ENCODE measurements at places on chromosomes 7 and 10.
A peak's percentile ranks its signal among the peaks of the same experiment; 100 is the strongest.

DNA sequence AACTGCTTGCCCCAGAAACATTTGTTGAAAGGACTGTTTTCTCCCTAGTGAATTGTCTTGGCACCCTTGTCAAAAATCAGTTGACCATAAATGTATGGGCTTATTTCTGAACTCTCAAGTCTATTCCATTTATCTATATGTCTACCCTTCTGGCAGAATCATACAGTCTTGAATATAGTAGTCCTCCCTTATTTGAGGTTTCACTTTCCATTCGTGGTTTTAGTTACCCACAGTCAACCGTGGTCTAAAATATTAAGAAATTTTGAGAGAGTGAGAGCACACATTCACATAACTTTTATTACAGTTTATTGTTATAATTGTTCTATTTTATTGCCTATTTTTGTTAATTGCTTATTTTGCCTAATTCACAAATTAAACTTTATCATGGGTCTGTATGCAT lies 17.4 kb upstream of the CEP41 start:
- DNase-seq, result peak; percentile 47

- peak; percentile 34 for DNase-seq
Observed at GRCh38 chr7:45915606-45916005, 5.5 kb downstream of the IGFBP3 start.

- no peak for DNase-seq
Observed at GRCh38 chr10:125878957-125879835, 1.9 kb downstream of the DHX32 start.

GRCh38 chr7:154953006-154953684 lies 49.8 kb downstream of the PAXIP1 start:
- peak; percentile 78 for DNase-seq

DNA sequence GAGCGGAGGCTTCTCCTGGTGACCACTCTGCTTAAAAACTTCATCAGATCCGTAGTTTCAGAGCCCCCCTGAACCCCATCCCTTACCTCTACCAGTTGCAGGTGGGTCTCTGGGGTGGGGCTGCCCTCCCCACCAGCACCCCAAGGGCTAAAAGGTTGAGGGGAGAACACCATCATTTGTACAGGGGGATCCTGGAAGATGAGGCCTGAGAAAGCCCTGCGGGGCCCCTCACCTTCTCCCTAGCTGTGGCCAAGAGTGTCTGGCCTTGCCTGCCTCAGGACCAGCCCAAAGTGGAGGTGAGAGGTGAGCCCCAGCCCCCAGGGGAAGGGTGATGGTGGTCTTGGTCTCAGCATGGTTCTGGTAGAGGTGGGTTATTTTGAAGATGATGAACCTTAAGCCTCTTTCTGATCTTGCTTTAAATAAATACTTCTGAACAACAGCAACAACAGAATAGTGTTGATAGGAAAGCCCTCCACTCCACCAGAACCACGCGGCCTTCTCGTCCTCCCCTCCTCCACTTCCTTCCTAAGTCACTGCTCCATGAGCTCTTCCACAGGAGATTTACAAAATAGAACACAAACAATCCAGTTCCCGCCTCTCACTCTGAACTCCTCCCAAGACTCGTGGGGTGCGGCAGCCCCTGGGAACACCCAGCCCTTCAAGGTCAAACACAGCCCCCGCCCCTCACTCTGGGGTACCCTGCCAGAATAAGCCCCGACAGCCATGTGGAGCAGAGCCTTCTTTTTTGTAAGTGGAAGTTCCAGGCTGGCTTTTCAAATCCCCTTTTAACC lies 169.1 kb downstream of the EGFR start:
- no peak for DNase-seq

DNA sequence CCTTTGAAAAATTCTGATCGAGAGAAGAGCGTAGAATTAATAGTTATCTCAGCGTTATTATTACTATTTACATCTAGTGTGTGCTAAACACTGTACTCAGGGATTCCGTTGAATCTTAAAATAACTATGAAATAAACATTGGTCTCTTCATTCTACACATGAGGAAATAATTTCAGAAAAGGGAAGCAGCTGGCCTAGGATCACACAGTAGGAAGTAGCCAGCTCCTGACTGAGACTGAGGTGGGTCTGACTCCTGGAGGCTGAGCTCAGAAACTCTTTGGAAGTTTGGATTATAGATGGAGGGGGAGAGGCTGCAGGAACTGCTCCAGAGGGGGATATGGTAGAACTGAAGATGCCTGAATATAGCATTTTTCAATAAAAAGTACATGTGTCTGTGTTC lies 183.9 kb upstream of the WDR11 start:
- peak; percentile 55 for DNase-seq

- DNase-seq, result no peak
Observed at GRCh38 chr10:97608991-97609561, 19.6 kb downstream of the C10orf62 start.

DNA sequence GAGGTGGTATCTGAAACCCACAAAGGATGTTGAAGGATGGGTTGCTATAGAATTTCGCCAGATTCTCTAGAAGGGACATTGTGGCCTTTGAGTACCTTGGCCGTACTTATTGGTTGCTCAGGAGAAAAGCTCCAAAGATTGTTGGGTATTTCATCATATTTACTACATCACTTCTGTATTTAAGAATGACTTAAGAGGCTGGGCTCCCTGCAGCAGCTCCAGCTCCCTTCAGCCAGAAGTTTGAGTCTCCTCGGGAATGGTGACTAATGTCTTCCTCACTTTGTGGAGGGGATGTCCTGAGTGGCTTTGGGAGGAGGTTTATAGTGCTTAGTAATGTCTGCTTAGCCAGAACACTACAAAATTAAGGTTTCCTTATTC lies 18.1 kb downstream of the MINDY4 start:
- DNase-seq, result peak; percentile 87

- DNase-seq, result no peak
Observed at GRCh38 chr10:104037261-104037951, 48.3 kb downstream of the COL17A1 start.

- DNase-seq, result no peak
Observed at GRCh38 chr7:114426824-114427223, 12.2 kb downstream of the FOXP2 start.

DNA sequence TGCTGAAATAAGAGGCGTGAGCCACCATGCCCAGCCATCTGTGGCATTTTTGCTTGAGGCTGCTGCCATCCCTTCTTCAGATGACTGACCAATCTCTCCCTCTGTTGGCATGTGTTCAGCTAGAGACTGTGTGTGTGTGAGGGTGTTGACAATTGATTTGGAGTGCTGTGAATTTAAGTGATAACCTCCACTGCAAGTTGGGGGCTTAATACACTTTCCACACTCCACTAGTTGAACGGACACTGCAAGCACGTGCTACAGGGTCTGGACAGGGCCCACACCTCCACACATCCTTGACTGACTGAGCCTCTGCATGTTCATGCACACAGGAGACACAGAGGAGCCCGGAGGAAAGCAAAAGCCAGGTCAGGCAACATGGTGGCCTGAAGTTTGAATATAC lies 51.3 kb downstream of the BRAF start:
- no peak for DNase-seq

GRCh38 chr7:155843426-155844018 lies 31.3 kb upstream of the SHH start:
- DNase-seq, result no peak

DNA sequence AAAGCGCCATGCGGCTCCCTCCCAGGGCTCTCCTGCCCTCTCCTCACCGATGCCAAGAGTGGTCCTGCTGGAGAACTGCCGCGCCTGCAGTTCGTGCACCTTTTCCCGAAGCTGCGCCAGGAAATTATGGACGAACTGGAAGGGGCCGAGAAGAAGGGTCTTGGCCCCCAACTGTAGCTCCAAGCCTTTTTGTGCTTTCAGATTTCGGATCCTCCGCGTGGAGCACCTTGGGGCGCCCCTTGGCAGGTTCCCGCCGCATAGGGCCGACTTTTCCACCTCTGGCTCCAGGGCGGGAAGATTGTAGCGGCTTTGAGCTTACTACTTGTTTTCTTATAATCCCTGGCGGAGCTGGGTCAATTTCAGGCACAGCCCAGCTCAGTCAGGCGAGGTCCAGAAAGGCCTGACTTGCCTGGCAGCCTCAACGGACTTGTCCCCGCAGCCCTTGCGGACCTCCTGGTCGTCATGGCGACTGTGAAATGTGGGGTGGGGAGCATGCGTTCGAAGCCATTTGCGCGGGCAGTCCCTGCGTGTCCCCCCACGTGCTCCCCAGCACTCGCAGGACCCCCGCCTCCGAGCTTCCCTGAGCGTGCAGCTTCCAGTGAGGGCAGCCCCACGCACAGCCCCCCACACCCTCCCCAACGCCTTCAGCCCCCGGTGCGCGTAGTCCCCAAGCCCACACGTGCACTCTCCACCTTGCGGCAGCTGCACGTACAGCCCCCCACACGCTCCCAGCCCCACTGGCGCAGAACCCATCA lies 129.9 kb downstream of the KBTBD2 start:
- DNase-seq, result peak; percentile 2

DNA sequence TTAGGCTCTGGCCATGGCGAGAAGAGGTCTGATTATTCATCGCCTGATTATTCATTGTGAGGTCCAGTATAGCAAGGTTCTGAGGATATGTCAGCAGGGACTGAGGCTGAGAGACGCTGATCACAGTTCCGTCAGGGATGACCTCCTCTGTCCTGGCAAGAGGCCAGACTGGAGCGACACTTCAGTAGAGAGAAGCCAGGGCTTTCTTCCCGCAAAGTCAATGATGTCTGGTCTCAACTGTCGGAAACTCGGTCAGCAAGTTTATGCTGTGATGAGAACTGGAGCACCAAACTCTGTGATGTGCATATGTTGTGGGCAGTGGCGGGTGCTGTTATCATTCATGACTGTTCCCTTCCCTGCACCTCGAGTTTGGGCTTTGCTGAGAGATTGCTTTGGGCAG lies 29.0 kb upstream of the GNA12 start:
- DNase-seq, result no peak

DNA sequence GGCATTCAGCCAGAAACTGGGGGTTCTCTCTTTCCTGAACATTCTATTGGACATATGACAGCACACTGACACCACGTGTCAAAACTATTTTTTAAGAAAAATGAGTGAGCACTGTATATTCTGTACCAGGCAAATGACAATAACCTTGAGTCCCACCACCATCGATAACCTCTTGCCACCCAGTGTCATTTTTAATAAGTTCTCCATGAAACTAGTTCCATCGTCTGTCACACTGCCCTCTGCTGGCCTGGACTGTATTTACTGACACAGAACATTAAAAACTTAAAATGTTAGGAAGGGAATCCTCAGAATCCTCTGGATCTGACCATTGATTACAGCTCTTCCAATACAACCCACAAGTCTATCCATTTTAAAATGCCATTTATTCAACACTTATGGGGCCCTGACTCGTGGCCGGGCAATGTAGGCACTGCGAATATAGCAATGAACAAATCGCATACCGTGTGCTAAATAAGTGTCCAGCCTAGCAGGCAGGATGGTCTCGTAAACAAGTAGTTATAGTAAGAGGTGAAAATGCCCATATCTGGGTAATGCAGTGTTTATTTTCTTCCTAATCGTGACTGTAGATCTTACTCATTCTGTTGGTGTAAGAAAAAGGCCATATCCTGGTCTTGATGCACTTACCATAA lies 35.9 kb upstream of the CACNB2 start:
- DNase-seq, result peak; percentile 82

- peak; percentile 62 for DNase-seq
Observed at GRCh38 chr7:152512706-152513105, 76.9 kb upstream of the KMT2C start.

DNA sequence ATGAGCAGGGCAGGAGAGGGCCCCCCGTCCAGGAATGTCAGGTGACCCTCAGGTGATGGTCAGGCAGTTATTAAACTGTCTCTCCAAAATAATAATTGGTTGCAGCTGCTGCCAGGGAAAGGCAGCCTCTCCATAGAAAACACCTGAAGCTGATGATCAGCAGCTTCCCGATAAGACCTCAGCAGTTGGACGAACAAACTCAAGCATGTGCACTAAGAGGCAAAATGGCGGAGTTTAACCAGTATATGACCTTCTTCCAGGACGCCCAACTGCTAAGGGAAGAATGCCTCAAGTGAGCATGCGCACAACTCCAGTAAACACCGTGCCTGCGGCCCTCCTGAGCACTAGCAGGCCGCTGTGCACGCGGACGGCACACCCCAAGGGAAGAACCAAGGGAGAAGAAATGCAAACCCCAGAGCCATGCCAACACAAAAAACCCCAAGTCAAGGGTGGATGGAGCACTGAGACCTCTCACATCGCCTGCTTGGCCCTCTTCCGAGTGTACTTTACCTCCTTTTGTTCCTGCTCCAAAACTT lies 38.9 kb upstream of the ADARB2 start:
- DNase-seq, result no peak

GRCh38 chr10:78261291-78261690 lies 227.6 kb downstream of the RPS24 start:
- no peak for DNase-seq

DNA sequence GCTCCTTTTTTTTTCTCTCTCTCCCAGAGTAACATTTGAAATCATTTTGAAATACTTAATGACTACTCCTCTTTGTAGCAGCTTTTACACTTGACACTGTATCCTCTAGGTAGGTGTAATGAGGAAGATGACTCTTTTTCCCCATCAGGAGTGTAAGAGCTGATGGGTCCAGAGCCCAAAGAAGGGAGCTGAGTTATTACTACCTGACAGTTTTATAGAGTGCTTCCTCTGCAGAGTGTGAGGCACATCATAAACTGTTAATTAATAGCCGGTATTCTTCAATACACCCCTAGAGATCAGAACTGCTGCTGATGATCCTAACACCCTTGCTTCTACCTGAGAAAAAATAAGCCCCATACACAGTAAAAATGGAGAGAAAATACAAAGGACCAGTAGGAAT lies 279.8 kb upstream of the SEMA3A start:
- DNase-seq, result no peak

GRCh38 chr7:69412331-69413146 lies 185.7 kb upstream of the AUTS2 start:
- DNase-seq, result peak; percentile 86
